ENCODE measurements at places on chromosomes 4 and X.
A peak's percentile ranks its signal among the peaks of the same experiment; 100 is the strongest.

DNA sequence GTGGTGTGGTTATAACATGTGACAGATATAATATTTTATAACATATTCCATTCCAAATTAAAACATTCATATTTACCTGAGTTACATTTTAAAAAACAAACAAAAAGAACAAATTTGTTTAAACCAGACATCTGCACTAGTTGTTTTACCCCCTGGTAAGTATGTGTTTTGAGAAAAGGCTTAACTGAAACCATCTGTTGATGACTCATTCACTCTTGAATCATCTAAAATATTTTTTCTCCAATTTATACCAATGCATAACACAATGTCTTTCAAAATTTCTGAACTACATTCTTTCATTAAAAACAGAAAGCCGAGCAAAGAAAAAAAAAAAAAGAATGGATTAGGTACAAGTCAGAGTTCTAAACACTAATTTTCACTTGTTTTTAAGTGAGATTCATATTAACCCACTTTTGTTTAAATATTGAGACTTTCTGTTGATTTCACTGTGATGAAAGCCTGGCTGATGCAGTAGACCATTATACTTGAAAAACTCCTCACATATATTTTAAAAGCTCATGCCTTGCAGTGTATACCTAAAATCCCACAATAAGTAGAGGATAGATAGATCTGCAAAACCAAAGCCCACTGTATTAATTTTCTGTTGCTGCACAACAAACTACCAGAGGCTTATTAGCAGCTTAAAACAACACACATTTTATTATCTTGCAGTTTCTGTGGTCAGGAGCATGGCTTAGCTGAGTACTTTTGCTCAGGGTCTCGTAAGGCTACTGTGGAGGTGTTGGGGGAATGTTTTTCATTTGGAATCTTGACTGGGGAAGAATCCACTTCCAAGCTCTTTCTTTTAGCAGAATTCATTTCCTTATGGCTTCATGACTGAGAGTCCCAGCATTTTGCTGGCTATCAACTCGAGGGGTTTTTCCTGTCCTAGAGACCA is 221.5 kb downstream of the PCDH18 start:
- DNase-seq: no peak

DNA sequence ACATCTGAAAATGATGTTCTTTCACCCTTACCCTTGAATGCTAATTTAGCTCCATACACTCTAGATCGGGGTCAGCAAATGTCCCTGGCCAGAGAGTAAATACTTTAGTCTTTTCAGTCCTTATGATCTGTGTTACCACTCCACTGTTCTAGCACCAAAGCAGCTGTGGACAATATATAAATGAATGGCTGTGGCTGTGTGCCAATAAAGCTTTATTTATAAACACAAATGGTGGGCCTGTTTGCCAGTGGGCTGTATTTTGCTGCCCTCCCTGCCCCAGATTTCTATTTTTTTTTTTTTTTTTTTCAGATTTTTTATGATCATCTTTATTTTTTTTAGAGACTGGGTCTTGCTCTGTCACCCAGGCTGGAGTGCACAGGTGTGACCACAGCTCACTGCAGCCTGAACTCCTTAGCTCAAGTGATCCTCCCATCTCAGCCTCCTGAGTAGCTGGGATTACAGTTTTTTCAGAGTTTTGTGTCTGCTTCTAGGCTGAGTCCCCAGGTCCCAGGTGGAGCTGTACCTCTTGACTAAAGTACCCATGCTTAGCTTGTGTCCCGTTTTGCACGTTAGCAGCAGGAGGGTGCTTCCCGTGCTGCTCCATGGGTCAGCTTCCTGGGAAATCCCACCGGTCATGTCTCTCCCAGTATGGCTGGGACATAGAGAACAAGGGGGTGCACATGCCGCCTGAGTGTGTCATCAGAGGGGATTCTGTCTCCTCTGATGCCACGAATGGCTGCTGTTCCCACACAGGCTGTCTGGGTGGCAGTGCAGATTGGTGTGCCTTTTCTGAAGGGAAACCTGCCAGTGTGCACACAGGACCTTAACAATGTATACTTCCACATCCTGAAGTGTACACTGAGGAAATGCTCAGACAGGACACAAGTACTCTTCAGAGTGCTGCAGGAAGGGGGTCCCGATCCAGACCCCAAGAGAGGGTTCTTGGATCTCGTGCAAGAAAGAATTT is 16.0 kb upstream of the GRPEL1 start:
- no peak for DNase-seq

DNA sequence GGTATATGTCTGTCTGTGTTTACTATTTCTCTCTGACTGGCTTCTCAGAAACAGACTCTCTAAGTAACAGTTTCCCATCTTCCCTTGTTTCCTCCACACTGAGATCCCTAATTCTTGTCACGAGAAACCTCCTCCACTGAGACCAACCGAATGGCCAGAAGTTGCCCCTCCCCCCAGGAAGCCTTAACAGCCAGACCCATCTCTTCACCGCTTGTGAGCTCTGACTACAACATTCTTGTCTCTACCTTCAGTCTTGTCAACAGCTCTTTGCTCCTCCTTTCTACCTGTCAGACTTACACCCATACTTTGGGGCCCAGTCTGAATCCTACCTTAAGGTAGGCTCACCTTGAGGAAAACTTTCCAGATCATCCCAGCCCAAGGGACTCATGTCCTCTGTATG is 90.8 kb downstream of the NHSL2 start:
- DNase-seq: peak; percentile 68

DNA sequence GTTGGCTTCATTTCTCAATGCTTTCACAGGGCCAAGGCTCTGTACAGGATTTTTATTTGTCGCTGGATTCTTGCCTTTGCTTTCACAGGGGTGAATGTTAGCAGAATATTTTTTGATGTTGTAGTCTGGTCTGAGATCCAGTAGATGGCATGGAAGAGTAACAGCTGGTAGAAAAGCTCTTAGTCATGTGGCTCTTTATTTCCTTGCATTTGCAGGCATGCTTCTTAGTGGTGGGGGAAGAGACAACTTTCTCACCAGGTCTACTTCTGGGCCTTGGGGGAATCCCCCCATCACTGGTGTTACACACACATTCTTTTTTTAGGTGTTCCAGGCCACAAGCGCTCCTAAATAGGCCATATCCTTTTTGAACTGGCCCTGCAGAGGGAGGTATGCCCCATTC is 58.2 kb upstream of the DKK2 start:
- DNase-seq: no peak

GRCh38 chr4:188127214-188127874 is 11.9 kb upstream of the TRIML1 start:
- DNase-seq: peak; percentile 89

DNA sequence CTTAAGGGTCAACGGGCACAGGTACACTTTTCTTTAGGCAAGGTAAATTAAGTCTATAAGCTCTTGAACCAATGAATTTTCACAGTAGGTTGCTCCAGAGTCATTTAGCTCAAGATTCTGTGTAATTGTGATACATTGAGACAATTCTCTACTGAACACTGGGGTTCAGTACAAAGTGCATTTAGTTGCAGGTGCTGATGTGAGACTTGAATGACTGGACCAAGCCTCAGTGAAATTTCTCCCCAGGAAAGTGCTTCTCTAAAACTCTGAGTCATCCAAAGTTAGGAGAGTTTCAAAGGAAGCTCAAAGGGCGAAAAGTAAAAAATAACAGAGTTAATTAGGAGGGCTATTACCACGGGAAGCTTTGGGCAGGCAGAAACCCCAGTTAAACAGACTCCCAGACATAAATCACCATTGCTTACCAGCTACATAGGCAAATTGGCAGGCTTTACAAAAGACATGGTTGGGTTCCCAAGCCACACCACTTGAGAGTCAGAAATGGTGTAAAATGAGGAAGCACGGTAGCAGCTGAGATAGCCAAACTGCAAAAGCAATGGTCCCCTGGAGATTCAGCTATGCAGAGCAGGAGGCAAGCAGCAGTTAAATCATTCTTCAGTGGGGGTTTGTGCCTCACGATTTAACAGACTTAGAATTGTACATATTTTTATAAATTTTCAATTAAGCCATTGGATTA is 202.6 kb downstream of the PCDH19 start:
- peak; percentile 59 for DNase-seq

DNA sequence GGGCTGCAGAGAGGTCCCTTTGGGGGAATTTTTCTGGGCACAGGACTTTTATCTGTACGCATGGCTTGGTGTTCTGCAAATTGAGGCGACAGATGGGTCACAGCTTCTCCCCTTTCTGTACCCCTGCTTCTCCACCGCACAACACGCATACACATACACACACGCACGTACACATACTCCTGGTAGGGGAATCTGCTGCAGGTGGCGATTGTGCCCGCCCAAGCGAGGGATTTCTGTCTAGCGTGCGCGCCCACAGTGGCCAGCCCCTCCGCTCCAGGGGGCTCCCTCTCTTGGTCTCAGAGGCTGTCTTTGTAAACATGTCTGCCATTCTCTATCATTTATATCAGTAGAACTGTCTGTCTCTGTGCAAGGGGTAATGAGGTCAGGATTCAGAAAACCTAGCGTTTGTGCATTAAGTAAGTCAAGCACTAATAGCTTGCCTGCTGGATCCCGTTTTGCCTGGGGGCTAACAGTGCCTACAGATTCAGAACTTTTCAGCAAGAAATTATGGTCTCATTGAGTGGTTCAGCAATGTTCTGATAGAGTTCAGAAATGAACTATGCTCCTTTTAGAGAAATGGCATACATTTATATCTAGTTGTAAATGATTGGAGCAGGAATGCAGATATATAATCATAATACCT is 2.2 kb downstream of the GRID2 start:
- DNase-seq: peak; percentile 60

DNA sequence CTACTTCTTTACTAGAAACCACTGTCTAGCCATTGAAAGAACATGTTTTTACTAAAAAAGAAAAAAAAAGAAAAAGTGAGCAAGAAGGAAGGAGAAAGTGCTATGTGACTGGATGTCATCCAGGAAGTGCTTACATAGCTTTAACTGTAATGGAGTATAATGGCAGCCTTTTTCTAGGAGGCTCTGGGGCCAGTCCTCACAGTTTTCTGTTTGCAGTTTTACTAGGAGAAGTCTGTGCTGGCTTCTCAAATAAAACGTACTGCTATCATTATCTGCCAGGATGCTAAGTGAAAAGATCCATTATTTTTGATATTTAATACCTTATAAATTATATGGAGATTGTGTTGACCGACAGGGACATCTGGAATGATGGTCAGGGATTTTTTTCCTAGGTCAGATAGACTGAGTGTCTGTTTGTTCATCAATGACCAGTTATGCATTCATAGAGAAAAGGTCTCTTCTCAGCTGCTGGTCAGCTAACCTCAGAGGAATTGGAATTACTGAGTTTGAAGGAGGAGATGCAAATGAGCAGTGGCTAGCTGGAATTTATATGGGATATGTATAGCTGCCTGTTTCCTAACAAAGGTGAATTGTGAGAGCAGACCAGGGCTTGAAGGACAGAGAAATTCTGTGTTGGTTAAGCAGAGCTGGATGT is 21.7 kb downstream of the LPAR4 start:
- DNase-seq: no peak

- DNase-seq: no peak
These were observed 17.7 kb downstream of the CD99L2 start for GRCh38 chrX:150880808-150881165.

DNA sequence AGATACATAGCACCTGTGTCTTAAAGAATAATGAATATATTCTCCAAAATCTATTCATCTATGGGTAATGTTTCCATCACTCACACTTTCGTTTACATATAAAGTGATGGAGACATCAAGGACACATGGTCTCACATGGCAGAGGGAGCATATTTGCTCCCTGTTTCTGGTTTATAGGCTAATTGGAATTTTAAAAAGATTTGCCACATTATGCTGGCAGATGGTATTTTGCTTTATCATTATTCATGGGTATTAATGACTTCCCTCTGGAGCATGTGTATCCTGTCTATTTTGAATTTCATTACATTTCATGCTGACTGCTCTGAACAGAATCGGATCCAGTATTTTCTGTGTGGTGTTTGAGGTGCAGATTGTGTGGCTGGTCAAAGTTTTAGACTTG is 79.0 kb downstream of the PDGFRA start:
- DNase-seq: no peak

GRCh38 chr4:156638334-156638733 is 333.3 kb downstream of the PDGFC start:
- peak; percentile 53 for DNase-seq

DNA sequence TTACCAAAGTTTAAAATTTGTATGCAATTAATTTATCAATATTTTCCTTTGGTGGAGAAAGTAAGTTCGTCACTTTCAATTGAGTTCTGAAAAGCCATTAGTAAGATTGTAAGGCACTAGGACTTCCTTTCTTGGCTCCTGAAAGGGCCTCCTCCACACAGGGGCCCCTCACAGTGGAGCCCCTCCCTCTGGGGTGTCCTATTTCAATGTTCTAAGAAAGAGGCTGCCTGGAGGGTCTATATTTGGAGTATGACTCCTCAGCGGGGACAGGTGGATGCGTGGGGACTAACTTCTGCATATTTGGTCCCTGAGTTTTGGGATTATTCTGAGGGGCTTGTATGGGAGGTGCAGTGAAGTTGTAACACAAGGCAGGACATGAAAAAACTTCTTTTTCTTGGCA is 1.6 kb upstream of the ARMCX4 start:
- no peak for DNase-seq

- DNase-seq: no peak
These were observed 39.3 kb downstream of the EVC start for GRCh38 chr4:5750052-5750945.

DNA sequence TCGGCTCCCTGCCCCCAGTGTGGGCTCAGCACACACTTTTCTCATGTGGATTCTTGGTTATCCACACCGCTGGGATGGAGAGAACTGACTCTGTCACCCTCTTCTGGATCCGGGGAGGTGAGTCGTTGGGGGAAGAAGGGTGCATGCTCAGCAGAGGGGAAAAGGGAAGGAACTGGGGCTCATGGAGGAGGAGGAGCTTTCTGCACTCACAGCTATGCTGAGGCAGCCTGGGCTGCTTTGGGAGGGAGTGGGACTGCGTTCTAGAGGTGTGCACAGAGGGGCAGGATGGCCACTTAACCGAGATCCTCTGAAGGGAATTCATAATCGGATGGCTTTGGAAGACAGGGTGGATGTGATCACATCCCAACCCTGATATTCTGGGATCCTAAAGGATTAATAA is 51.6 kb downstream of the RTL5 start:
- DNase-seq: no peak

Measured in islet precursor cell (in vitro differentiated cells).